ENCODE measurements at places on chromosomes 1 and 21.
A peak's percentile ranks its signal among the peaks of the same experiment; 100 is the strongest.

GRCh38 chr1:6012529-6013318 lies 20.5 kb upstream of the NPHP4 start:
- no peak for DNase-seq

DNA sequence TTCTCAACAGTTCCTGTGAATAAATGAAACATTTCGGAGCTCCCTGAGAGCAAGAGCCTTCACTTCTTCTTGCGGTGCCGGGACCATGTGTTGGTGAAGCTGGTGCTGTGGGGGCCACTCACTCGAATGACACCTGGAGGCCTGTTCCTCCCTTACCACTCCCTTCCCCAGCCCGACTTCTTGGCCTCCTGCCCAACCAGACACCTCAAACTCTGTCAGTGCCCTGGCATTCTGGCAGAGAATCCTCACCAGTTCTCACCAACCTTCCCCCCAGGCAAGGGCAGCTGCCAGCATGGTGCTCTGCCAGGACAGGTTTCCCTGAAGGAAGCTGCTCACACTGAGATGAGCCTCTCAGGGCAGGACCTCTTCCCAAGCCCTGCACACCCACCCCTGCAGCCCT lies 68.3 kb downstream of the MPZL1 start:
- DNase-seq: no peak

DNA sequence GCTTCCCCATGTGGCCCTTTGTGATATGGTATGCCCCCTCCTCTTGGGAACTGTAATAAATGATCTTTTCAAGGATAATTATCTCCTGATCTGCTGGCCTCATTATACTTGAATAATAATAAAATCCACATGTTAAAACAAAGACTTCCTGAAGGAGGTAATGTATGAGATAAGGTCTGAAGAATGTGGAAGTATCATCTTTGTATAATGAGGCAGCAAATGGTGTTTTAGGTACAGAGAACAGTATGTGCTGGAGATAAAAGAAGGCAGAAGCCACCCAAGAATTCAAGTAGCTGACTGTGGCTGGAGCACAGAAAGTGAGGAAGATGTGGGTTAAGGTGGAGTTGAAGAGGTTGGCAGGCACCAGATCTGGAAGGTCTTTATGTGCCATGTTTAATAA lies 12.8 kb upstream of the COG2 start:
- no peak for DNase-seq

DNA sequence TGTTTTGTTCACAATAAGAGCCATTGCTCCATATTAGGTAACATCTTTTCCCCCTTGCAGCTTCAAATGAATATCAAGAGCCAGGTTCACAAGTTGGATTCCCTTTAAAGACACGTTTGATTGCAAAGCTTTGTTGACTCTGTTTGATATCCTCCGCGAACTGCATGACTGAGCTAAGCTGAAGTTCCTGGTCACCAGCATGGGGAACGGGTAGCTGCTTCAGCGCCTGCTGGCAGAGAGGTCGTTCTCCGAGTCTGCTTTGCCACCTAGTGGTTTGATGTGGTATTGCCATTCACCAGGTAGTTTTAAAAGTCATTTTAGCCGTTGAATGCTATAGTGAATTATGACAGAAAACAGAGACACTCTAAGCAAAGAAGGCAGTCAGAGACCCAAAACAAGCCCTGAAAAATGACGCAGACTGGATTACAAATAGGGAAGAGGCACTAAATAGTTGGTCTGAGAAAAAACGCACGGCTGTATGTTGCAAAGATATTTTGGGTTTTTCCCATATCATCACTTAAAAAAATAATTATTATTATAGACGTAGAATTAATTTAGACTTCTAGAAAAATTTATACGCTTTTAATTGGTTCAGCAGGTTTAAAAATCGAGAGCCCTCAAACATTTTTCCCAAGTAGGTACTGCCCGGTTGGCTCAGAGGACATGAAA lies 193.5 kb upstream of the FMN2 start:
- peak; percentile 41 for DNase-seq

DNA sequence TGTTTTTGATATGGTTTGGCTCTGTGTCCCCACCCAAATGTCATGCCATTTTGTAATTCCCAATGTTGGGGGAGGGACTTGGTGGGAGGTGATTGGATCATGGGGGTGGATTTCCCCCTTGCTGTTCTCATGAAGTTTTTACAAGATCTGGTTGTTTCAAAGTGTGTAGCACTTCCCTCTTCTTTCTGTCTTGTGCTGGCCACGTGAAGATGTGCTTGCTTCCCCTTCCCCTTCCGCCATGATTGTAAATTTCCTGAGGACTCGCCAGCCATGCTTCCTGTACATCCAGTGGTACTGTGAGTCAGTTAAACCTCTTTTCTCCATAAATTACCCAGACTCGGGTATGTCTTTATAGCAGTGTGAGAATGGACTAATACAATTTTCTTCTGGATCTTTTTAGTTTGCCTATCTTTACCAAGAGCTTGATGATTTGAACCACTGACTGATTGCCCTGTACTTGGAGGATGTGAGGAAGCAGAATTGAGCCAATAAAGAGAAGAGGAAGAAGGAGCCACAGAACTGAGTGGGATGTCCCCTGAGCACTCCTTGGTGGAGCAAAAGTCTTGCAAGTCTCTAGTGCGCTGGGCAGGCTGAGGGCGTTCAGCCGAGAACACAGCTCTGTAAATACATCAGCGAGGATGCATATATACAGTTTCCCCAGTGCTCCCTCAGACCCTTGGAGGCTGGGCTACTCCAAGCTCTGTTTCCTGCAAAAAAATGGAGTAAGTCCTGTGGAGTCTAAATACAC lies 102.6 kb downstream of the CYYR1 start:
- DNase-seq: no peak

GRCh38 chr21:34648739-34649297 lies 20.0 kb upstream of the CLIC6 start:
- DNase-seq: no peak

DNA sequence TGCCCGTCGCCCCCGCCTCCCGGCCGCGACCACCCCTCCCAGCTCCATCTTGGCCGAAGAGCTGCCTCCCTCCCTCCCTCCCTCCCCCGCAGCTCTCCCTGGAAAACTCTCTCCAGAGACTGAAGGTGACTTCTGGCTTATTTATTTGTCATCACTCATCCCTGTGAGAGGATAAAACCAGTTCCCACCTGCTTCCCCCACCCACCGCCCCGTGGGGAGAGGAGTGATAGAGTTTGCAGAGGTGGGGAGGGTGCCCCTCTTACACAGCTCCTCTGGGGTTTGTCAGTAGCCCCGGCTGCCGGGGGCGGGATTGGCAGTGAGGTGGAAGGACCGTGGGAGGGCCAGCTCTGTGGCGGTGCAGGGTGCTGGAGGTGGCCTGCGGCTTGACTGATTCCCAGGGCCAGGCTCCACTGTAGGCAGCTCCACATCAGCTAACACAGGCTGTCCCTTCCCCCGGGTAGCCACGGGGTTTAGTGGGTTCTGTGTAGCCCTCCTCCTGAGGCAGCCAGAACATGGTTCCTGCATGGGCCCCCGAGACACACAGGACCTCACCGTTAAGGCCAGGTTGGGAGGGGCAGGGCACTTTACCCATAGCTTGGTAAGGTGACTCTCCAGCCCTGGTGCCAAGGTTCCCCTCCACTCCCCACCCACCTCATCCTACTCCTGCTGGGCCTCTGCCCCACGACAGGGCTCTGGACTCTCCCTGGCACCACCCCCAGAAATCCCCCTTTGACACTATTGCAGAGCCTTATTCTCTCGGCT lies 62.2 kb downstream of the ELK4 start:
- no peak for DNase-seq
